ENCODE measurements at places on chromosomes 11 and 22.
A peak's percentile ranks its signal among the peaks of the same experiment; 100 is the strongest.

GRCh38 chr22:19291218-19291579, 320 bp downstream of the CLTCL1 start:
- peaks cover 62% of the 10 kb centered on the region for H3K4me1 ChIP-seq
- H3K27ac ChIP-seq, result peak overlapping the region; percentile 98
- H3K27me3 ChIP-seq, result no peaks in the 10 kb centered on the region
- H3K4me3 ChIP-seq, result peak overlapping the region; percentile 88

- H3K27me3 ChIP-seq, result peaks cover 23% of the 10 kb centered on the region
- no peak overlapping the region for H3K4me3 ChIP-seq
- no peak overlapping the region for H3K27ac ChIP-seq
- no peaks in the 10 kb centered on the region for H3K36me3 ChIP-seq
Observed at GRCh38 chr11:19459240-19459639, 218.5 kb upstream of the E2F8 start.

DNA sequence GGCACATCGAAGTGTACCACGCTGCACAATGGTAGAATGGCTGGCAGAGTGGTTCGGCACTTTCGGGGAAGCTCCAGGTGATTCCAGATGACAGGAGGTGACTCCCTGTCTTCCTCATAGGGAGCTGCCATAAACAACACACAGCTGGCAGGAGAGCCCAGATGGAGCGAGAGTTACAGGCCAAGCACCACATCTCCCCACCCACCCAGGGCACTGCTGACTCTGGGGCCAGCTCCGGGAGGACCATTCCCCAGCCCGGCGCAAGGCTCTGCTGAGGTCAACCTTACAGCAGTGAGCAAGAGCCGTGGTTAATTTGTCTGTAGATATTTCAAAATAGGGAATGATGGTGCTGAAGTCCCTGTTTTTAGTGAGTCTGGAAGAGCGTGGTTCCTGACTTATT, 78.8 kb upstream of the HMGXB4 start:
- H3K4me1 ChIP-seq, result no peaks in the 10 kb centered on the region
- peaks cover 29% of the 10 kb centered on the region for H3K27me3 ChIP-seq
- no peak overlapping the region for H3K4me3 ChIP-seq
- H3K36me3 ChIP-seq, result no peaks in the 10 kb centered on the region

GRCh38 chr22:17774206-17774925, at the start of gene BID:
TSS of gene BID (minus strand) at chr22:17774469. CDS start at chr22:17750116, 24,353 bp downstream.
- H3K4me3 ChIP-seq, result peak within 1 kb of the TSS; percentile 73
- no peaks in the 10 kb centered on the region for H3K27me3 ChIP-seq
- H3K36me3 ChIP-seq, result no peaks in the 10 kb centered on the region

- H3K27me3 ChIP-seq, result no peaks in the 10 kb centered on the region
- H3K36me3 ChIP-seq, result peaks cover 3% of the 10 kb centered on the region
- H3K4me1 ChIP-seq, result peaks cover 21% of the 10 kb centered on the region
Observed at GRCh38 chr11:27362749-27363575, at the start of gene CCDC34. TSS of gene CCDC34 (minus strand) at chr11:27363215. CDS start at chr11:27363194, 21 bp downstream.

DNA sequence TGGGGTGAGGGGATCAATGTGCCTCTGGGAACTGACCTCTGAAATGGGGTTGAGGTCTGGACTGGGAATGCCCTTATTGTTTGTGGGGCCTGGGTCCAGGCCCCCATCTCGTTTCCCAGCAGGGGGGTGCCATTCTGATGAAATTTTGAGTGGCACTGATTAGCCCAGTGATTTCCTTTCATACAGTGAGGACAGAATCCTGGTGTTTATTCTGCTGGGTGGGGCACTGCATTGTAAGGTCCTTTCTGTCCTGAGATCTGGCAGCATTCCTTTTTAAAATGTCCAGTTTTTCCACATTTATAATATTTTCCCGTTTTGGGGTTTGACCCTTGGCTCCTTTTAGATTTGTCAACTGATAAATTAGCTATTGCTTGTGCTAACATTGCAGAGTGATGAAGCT, 27.1 kb downstream of the OR10A6 start:
- H3K4me3 ChIP-seq, result peak overlapping the region; percentile 21
- no peaks in the 10 kb centered on the region for H3K27me3 ChIP-seq
- no peaks in the 10 kb centered on the region for H3K36me3 ChIP-seq

- H3K36me3 ChIP-seq, result no peaks in the 10 kb centered on the region
- H3K4me3 ChIP-seq, result no peak overlapping the region
- H3K4me1 ChIP-seq, result no peaks in the 10 kb centered on the region
- no peak for DNase-seq
Observed at GRCh38 chr11:59264736-59265135, 52.0 kb upstream of the MPEG1 start.

DNA sequence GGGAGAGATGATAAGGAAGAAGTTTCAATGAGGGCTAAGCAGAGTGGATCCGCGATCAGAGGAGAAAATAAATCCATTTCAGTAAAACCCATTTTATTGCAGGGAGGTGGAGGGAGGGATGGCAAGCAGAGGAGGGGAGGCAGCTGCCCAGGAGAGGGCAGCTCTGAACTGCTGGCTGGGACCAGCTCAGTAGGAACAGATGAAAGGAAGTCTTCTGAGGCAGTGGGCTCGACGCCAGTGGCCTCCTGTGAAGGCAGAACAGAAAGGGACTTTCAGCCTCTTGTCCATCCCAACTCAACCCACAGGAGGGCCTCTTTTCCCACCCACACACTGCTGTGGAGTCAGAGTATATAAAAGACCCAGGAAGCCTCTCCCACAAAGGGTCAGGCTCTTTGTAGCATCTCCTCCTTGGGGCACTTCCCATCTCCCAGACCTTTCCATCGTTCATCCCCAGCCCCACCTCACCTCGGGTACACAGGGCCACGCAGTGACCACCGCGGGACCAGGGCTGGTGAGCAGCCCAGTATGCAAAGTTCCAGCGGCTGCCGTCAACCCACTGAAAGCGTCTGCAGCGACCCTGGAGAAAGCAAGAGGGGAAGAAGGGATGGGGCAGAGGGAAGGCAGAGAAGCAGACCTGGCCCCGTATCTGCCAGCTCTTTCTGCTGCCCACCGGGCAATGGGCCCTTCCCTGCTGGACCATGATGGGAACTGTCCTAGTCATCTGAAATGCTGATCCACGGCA, 3.0 kb downstream of the PRG2 start:
- H3K4me1 ChIP-seq, result no peaks in the 10 kb centered on the region
- H3K27ac ChIP-seq, result no peak overlapping the region
- H3K27me3 ChIP-seq, result peaks cover 57% of the 10 kb centered on the region
- H3K4me3 ChIP-seq, result no peak overlapping the region
- H3K36me3 ChIP-seq, result no peaks in the 10 kb centered on the region
- no peak for DNase-seq

- H3K4me3 ChIP-seq, result no peak overlapping the region
- DNase-seq, result no peak
- peaks cover 61% of the 10 kb centered on the region for H3K4me1 ChIP-seq
- peak overlapping the region; percentile 87 for H3K27ac ChIP-seq
Observed at GRCh38 chr22:24291515-24292201, 21.0 kb downstream of the SPECC1L start.

DNA sequence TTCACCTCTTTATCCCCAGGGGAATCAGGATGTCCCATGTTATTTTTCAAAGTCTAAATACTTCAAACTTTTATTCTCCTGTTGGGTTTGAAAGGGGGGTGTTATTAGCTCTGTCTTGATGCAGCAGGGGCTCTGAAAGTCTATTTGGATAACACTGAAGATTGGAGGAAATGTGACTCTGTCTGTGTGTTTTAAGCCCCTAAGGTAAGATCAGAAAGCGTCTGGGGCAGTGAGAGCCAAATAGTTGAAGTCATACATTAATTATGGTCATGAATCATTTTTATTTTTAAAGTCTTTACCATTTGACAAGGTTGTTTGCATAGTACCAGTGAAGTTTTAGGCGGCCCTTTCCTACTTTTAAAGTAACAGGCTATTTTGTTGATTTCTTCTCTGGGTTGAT, 139.0 kb downstream of the UVRAG start:
- H3K4me1 ChIP-seq, result peaks cover 35% of the 10 kb centered on the region
- H3K4me3 ChIP-seq, result no peak overlapping the region
- DNase-seq, result no peak
- H3K36me3 ChIP-seq, result peaks cover 1% of the 10 kb centered on the region
- no peaks in the 10 kb centered on the region for H3K27me3 ChIP-seq

DNA sequence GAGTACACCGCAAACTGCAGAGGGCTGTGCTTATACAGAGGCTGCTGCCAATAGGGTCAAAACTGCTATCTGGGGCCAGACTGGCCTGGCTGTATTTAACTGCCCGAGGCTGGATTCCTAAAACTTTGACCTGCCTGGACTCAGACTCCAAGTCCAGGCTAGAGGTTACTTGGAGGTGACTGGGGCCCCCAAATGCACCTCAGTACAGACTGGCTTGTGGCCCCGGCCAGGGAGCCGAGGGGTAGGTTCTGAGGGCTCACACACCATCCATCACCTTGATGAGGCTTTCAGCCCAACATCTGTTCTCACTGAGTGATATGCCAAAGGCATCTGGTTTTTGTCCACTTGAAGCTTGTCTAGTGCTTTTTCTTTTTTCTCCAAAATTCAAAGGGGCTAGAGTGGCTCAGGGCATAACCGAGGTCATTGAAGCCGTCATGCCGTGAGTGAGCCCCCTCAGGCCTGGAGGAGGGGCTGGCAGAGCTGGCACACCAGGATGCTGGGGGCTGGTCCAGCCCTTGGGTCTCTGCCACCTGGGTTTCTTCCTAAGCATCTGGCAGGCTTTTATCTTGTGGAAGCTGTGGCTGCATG, 52.4 kb upstream of the TTLL12 start:
- no peak overlapping the region for H3K27ac ChIP-seq
- H3K36me3 ChIP-seq, result no peaks in the 10 kb centered on the region
- H3K4me3 ChIP-seq, result no peak overlapping the region
- DNase-seq, result no peak
- H3K4me1 ChIP-seq, result no peaks in the 10 kb centered on the region

- H3K4me3 ChIP-seq, result no peak overlapping the region
- H3K27me3 ChIP-seq, result peaks cover 18% of the 10 kb centered on the region
- DNase-seq, result peak; percentile 49
- peaks cover 14% of the 10 kb centered on the region for H3K36me3 ChIP-seq
Observed at GRCh38 chr22:44373234-44373633, 60.5 kb upstream of the SHISAL1 start.

DNA sequence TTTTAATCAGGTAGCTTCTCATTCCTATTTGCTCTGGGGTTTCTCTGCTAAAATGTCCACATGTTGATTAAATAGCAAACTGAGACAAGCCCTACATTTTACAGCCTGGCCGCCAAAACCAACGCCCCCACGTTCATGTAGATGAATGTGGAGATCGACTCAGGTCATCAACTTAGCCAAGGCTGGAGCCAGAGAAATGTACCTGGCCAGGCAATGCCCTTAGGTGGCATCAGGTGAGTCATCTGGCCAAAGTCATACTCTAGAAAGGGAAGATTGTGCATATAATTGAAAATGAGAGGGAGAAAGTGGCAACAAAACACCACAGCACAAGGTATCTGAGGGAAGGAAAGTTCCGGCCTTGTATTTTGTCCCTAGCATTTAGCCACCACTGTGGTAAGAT, 37.1 kb upstream of the CCDC89 start:
- H3K27ac ChIP-seq, result no peak overlapping the region
- H3K36me3 ChIP-seq, result peaks cover 5% of the 10 kb centered on the region
- H3K4me1 ChIP-seq, result peaks cover 29% of the 10 kb centered on the region
- H3K27me3 ChIP-seq, result no peaks in the 10 kb centered on the region
- H3K4me3 ChIP-seq, result no peak overlapping the region

- H3K4me1 ChIP-seq, result peaks cover 47% of the 10 kb centered on the region
- H3K4me3 ChIP-seq, result no peak overlapping the region
- DNase-seq, result no peak
- H3K27ac ChIP-seq, result peak overlapping the region; percentile 77
- peaks cover 1% of the 10 kb centered on the region for H3K36me3 ChIP-seq
Observed at GRCh38 chr22:35900483-35901168, 128.0 kb downstream of the RBFOX2 start.

- no peak for DNase-seq
- H3K27me3 ChIP-seq, result peaks cover 4% of the 10 kb centered on the region
- H3K27ac ChIP-seq, result no peak overlapping the region
- H3K36me3 ChIP-seq, result peaks cover 4% of the 10 kb centered on the region
- H3K4me3 ChIP-seq, result no peak overlapping the region
Observed at GRCh38 chr11:77130763-77131513, 2.9 kb downstream of the MYO7A start.

GRCh38 chr22:30272781-30273601, 6.3 kb upstream of the OSM start:
- H3K36me3 ChIP-seq, result no peaks in the 10 kb centered on the region
- no peaks in the 10 kb centered on the region for H3K27me3 ChIP-seq
- peaks cover 9% of the 10 kb centered on the region for H3K4me1 ChIP-seq
- no peak overlapping the region for H3K27ac ChIP-seq
- no peak for DNase-seq
- H3K4me3 ChIP-seq, result no peak overlapping the region

GRCh38 chr11:128547946-128548648, 39.3 kb downstream of the ETS1 start:
- H3K36me3 ChIP-seq, result no peaks in the 10 kb centered on the region
- no peak for DNase-seq
- H3K4me3 ChIP-seq, result peak overlapping the region; percentile 75
- no peak overlapping the region for H3K27ac ChIP-seq

- H3K4me3 ChIP-seq, result no peak overlapping the region
- peaks cover 15% of the 10 kb centered on the region for H3K27me3 ChIP-seq
- H3K36me3 ChIP-seq, result peaks cover 3% of the 10 kb centered on the region
Observed at GRCh38 chr22:29167032-29167911, 38.4 kb upstream of the EMID1 start.

DNA sequence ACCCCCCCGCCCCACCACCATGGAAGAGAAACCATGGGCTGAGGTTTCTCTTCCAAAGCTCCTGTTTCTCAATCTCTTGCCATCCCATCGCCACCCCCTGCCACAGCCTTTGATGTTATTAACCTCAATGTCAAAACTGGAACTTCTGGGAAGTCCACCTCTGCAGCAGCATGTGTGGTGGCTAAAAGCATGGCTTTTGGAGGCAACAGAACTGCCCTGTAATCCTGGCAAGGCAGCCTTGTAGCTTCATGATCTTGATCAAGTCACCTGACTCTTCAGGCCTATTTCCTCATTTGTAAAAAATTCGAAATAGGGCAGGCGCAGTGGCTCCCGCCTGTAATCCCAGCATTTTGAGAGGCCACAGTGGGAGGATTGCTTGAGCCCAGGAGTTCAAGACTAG, 3.5 kb upstream of the COX8A start:
- H3K27me3 ChIP-seq, result peaks cover 3% of the 10 kb centered on the region
- DNase-seq, result no peak
- no peak overlapping the region for H3K4me3 ChIP-seq
- H3K27ac ChIP-seq, result no peak overlapping the region
- H3K36me3 ChIP-seq, result peaks cover 2% of the 10 kb centered on the region

DNA sequence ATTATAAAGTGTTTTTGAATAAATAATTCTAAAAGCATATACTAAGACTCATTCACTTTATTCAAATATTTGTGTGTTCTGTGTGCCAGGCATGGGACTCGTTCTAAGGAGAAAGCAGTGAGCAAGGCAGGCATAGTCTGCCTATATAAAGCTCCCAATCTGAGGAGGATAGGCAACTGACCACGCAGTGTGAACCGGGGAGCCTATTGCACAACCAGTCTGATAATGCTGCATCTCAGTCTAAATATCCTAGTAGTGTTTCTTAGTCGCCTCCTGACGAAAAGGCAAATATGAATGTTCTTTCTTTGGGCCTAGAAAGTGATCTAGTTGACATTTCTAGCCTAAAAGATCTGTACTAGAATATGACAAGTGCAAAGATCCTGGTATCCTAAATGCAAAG, 98.3 kb downstream of the C11orf65 start:
- no peak for DNase-seq
- no peaks in the 10 kb centered on the region for H3K4me1 ChIP-seq
- peaks cover 31% of the 10 kb centered on the region for H3K36me3 ChIP-seq
- no peak overlapping the region for H3K27ac ChIP-seq

All from chondrocyte (in vitro differentiated cells).